ENCODE measurements at places on chromosomes 12 and 14. TPM values are rescaled to one million over a fixed set of nuclear protein-coding genes. Genes with fewer than 3 reads are reported as not detected.

B4GALNT1 gene
- 2.4 TPM for total RNA-seq

KRT82 gene
- not detected for total RNA-seq

CAPS2 gene
- total RNA-seq, result 7.4 TPM

GLIPR1L1 gene
- total RNA-seq, result not detected

DNA sequence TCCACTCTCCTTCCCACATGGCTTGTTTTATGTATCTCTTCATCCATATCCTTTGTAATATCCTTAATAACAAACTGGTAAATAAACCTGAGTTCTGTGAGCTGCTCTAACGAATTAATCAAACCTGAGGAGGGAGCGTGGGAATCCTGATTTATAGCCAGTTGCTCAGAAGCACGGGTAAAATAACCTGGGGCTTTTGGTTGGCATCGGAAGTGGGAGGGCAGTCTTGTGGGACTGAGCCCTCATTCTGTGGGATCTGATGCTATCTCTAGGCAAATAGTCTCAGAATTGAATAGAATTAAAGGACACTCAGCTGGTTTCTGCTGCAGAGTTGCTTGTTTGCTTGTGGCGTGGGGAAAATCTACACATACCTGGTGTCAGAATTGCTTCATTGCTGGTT lies 17.5 kb upstream of the LDHB start:
- DNase-seq, result no peak

- DNase-seq, result no peak
These were observed 51.6 kb upstream of the ABCC9 start for GRCh38 chr12:21992823-21993222.

- no peak for DNase-seq
These were observed 89.3 kb upstream of the NAP1L1 start for GRCh38 chr12:76173756-76174155.
